Stomach (tissue), 19 donors: ENCODE measurements at places on chromosomes 12 and 14. TPM values are rescaled to one million over a fixed set of nuclear protein-coding genes. Genes with fewer than 3 reads are reported as not detected.

GRCh38 chr14:93909429-93910128 lies 17.6 kb upstream of the FAM181A start:
- DNase-seq, result peak; percentile 47
- H3K4me3 ChIP-seq, result no peak overlapping the region
- no peaks in the 10 kb centered on the region for H3K4me1 ChIP-seq
- H3K27ac ChIP-seq, result no peak overlapping the region
- H3K36me3 ChIP-seq, result no peaks in the 10 kb centered on the region
- no peaks in the 10 kb centered on the region for H3K27me3 ChIP-seq

- peak; percentile 42 for DNase-seq
- H3K36me3 ChIP-seq, result no peaks in the 10 kb centered on the region
- peak overlapping the region; percentile 90 for H3K27ac ChIP-seq
- H3K27me3 ChIP-seq, result no peaks in the 10 kb centered on the region
Observed at GRCh38 chr12:124610629-124611558, 43.5 kb upstream of the NCOR2 start.

GRCh38 chr14:61505815-61506809 lies 184.7 kb downstream of the PRKCH start:
- H3K4me3 ChIP-seq, result no peak overlapping the region
- H3K4me1 ChIP-seq, result peaks cover under 1% of the 10 kb centered on the region
- no peaks in the 10 kb centered on the region for H3K27me3 ChIP-seq
- DNase-seq, result no peak
- H3K27ac ChIP-seq, result peak overlapping the region; percentile 15

DNA sequence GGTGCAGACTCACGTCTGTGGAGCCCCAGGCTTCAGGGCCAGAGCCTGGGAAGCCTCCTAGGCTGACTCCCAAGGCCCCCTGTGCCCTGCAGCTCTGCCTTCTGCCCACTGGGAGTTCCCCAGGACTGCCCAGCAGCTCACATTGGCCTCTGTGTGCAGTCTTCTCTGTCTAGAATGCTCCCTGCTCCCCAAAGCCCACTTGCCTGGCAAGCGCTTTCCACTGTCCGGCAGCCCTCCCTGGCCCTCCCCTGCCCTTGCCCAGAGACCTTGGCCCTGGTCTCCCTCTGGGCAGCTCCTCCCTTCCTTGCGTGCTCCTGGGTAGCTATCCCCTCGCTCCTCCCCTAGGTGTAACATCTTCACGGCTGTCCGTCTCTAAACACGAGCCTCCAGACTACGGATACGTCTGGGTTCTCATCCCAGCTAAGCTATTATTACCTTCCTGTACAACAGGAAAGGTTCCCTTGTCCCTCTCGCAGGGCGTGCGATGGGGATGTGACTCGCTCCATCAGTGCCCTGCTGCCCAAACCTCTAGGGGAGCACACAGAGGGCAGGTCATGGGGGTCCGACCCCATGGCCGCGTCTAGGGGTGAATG lies 325.5 kb upstream of the RTL1 start:
- H3K4me1 ChIP-seq, result no peaks in the 10 kb centered on the region
- H3K27me3 ChIP-seq, result peaks cover 14% of the 10 kb centered on the region
- H3K36me3 ChIP-seq, result no peaks in the 10 kb centered on the region
- no peak overlapping the region for H3K4me3 ChIP-seq
- DNase-seq, result no peak
- no peak overlapping the region for H3K27ac ChIP-seq

GRCh38 chr12:95262808-95263207 lies 45.2 kb downstream of the VEZT start:
- peaks cover 6% of the 10 kb centered on the region for H3K36me3 ChIP-seq
- H3K4me3 ChIP-seq, result no peak overlapping the region
- H3K27me3 ChIP-seq, result no peaks in the 10 kb centered on the region

DNA sequence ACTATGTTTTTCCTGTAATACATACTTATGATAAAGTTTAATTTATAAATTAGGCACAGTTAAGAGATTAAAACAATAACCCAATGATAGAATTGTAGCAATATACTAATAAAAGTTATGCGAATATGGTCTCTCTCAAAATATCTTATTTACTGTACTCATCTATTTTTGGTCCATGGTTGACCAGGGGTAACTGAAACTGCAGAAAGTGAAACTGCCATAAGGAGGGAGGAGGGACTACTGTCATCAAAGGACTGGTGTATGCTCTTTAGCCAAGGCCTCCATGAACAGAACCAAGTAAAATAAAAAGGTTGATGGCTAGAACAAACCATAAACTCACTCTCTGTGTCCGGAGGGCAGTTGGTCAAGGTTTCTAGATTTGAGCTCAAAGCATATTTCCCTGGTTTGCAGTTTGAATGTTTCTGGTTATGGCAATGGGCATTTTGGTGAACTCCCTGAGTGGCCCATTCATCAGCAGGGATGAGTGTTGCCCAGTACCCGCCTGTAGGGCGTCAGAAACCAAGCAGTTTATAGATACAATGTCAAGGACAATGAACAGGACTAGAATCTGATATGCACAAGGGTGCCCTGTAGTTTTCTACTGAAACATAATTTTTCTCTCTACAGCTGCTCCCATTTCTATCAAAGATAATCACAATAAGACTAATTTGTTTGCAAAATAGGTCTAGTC lies 19.8 kb downstream of the LEMD3 start:
- H3K4me3 ChIP-seq, result no peak overlapping the region
- no peaks in the 10 kb centered on the region for H3K36me3 ChIP-seq
- no peak for DNase-seq
- peaks cover 58% of the 10 kb centered on the region for H3K4me1 ChIP-seq
- H3K27me3 ChIP-seq, result no peaks in the 10 kb centered on the region

The RFX4 gene
- polyA plus RNA-seq, result not detected
